ENCODE measurements at places on chromosomes 13 and 19.

DNA sequence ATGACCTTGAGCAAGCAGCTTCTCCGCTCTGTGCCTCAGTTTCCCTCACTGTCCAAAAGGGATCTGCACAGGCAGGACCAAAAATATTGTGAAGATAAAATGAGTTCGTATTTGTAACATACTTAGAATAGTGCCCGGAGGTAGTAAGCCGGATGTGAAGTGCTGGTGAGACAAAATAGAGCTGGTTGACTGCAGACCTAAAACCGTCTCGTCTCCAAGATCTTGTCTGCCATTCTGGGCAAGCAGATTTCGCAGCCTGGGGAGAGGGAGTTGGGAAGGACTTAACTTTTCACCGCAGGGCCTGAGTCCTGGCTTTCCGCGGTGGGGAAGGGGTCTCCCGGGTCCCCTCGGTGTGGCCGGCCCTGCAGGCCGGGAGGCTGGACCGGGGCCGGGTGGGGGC, 8.2 kb upstream of the BBC3 start:
- DNase-seq, result no peak

DNA sequence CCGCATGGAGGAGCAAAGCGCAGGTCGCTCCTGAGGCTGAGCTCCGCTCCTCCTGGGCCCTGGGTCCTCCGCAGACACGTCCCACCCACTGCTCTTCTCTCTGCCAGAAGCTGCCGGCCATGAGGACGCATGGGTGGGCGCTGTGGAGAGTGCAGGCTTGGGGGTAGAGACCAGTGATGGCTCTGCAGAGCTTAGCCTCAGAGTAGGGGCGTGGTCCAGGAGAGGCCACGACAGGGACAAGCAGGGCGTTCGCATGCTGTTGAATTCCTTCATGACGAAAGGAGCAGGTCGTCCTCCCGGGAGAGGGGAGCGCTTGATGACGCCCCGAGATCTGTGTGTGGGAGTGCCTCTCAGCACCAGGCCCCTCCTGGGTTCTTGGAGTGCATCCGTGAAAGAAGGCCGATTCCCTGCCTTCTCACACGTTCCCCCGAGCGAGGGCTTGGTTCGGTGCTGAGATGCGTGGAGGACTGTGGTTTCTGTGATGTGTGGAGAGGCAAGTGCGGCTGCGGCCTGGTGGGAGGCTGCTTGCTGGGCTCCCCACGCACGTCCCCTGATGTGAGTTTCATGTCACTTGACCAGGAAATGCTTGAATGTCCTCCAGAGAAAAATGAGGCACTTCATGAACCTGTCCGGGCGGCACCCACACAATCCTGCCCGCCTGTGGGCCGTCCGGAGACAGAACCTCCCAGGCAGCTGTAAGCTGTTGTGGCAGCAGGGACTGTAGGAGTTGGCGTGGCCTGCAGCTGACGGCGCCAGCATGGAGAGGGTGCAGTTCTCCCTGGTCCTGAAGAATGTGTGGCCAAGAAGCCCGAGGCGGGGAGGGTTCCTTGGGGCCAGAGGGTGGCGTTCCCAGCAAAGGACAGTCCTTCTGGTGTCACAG, 4.5 kb downstream of the SF3A2 start:
- DNase-seq, result no peak

GRCh38 chr19:7515645-7516151, at the start of gene ZNF358:
TSS of gene ZNF358 (plus strand) at chr19:7516103. CDS start at chr19:7519243, 3,140 bp downstream.
- no peak for DNase-seq

GRCh38 chr19:49574206-49574755, 6.1 kb downstream of the NOSIP start:
- DNase-seq, result no peak

GRCh38 chr13:25335856-25336255, 34.4 kb downstream of the NUP58 start:
- no peak for DNase-seq

GRCh38 chr19:17116996-17117702, 41.6 kb downstream of the MYO9B start:
- no peak for DNase-seq

Measured in activated gamma-delta T cell (primary cell).